ENCODE measurements at places on chromosomes 12 and 14.
A peak's percentile ranks its signal among the peaks of the same experiment; 100 is the strongest.

DNA sequence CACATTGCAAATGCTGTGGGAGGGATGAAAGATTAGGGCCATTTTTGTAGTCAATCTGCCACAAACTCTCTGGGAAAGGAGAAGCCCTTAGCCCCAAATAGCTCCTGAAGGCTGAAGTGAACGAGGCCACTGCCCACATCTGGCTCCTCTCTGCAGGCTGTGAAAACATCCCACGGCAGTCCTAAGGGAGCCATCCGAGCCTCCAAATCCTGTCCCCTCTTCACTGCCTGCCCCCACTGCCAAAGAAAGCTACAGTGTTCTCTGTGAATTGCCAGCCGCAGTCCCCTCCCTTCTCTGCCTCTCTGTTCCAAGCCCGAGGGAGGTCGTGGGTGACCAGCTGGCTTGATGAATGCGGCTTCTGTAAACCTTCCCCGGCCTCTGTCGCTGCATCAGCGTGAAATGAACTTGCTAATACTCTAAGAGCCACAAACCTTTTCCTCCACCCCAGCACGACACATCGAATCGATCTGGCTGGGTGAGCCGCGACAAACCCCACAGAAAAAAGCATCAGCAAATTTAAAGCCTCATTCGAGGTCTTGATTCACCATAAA is 180.7 kb upstream of the NRXN3 start:
- no peak for DNase-seq

- DNase-seq, result no peak
These were observed 288.9 kb upstream of the CLEC14A start for GRCh38 chr14:38544776-38545175.

GRCh38 chr14:103656031-103656755 is 27.2 kb downstream of the KLC1 start:
- no peak for DNase-seq

GRCh38 chr14:93333631-93334103 is 831 bp upstream of the BTBD7 start:
- DNase-seq, result peak; percentile 53

- DNase-seq, result no peak
These were observed 61.8 kb upstream of the ATP2B1 start for GRCh38 chr12:89770391-89770790.

Measured in OCI-M1 (cell line).